ENCODE measurements at places on chromosomes 11 and 22.

- DNase-seq = no peak
Observed at GRCh38 chr11:94717667-94718066, 50.5 kb upstream of the AMOTL1 start.

DNA sequence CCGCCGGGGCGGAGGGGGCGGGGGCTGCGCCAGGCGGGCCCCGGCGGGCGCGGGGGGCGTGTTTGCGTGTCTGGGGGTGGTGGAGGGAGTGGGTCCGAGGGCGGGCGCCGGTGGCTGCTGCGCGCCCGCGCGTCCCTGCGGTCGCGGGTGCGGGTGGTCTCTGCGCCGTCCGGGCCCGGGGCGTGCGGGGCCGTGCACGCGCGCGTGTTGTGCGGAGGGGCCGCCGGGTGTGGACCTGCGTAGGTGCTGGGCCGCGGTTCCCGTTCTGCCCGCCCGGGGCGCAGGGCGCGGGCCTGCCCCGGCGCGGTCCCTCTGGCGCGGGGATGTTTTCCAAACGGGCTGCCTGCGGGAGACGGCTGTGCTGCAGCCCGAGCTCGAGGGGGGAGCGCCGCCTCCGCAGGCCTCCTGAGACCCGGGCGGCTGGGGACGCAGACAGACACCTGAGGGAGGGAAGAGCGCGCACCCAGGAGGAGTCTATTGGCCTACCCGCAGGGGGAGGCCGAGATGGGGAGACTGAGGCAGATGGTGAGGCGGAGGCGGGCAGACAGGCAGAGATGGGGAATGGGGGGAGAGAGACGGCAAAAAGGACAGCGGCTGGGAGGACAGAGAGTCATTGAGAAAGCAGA, 442 bp downstream of the PELI3 start:
- no peak for DNase-seq

DNA sequence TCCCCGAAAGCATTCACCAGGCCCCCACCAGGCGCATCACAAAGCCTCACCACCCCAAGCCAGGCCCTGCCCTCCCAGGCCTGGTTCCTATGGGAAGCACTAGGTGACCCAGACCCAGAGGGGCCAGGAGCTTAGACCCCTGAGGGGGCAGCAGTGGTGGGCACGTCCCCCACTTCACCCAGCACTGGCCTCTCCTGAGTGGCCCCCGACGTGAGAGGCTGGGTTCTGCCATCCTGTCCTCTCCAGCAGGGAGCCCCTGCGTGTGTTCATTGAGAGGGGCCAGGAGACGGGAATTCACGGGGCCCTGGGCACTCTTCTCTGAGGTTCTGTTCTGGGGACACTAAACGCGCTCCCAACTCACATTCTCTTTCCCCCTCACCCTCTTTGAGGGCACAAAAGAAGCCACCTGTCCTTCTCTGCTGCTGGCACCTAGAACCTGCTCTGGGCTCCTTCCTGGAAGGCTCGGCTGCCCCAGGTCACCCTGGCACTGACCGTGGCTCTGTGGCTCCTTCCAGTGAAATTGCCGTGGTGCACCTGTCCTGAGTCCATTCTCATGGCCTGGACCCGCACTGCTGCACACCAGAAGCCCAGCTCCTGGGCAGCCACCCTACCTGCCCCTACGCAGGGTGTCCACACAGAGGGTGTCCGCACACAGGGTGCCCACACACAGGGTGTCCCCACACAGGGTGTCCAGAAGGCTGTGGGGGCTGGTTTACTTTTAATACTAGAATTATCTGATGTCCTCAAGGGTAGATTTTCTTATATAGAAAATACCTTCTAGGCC, 12.2 kb downstream of the PTDSS2 start:
- DNase-seq = no peak

DNA sequence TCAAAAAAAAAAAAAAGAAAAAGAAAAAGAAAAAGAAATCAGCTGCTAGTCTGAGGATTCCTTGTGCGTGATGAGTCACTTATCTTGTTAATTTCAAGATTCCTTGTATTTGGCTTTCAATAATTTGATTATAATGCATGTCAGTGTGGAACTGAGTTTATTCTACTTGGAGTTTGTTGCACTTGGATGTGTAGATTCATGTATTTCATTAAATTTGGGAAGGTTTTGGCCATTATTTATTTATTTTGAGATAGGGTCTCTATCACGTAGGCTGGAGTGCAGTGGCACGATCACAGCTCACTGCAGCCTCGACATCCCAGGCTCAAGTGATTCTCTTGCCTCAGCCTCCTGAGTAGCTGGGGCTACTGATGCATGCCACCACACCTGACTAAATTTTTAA, 14.8 kb downstream of the WBP2NL start:
- DNase-seq = no peak

DNA sequence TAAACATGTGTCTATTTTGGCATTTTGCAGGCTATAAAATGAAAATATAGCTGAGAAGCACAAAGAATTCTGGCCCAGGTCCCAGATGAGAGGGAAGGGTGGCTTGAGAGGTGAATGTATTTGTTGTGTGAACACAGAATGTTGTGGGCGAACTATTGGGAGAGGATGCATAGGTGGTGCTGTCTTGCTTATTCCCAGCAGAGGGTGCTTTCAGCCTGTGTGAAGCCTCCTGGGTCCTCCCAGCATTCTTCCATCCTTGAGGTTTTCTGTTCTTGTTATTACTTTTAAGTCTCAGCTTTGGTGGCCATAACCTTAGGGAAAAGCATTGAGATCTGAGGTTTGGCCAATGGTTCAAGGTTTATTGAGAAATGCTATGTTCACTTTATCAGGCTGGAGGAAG, 108.7 kb upstream of the SNX19 start:
- no peak for DNase-seq

DNA sequence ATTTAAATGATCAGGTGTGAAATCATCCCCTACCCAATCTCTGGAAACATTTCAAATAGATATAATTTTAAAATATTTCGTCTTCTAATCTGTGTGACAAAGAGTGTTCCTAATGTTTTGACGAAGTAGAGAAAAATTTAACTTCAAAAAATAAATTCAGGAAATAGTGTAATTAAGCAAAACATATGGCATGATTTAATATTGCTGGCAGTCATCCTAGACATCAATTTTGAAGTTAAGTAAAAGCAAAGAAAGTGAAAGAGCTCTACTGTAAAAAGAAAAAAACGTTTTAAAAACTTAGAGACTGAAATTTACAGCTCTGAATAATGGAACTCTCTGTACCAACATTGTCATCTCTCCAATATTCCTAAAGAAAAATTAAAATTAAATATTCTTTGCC, 1062.3 kb downstream of the LRRC4C start:
- DNase-seq = no peak

GRCh38 chr11:75077316-75077715, 19.4 kb downstream of the OR2AT4 start:
- DNase-seq = no peak

DNA sequence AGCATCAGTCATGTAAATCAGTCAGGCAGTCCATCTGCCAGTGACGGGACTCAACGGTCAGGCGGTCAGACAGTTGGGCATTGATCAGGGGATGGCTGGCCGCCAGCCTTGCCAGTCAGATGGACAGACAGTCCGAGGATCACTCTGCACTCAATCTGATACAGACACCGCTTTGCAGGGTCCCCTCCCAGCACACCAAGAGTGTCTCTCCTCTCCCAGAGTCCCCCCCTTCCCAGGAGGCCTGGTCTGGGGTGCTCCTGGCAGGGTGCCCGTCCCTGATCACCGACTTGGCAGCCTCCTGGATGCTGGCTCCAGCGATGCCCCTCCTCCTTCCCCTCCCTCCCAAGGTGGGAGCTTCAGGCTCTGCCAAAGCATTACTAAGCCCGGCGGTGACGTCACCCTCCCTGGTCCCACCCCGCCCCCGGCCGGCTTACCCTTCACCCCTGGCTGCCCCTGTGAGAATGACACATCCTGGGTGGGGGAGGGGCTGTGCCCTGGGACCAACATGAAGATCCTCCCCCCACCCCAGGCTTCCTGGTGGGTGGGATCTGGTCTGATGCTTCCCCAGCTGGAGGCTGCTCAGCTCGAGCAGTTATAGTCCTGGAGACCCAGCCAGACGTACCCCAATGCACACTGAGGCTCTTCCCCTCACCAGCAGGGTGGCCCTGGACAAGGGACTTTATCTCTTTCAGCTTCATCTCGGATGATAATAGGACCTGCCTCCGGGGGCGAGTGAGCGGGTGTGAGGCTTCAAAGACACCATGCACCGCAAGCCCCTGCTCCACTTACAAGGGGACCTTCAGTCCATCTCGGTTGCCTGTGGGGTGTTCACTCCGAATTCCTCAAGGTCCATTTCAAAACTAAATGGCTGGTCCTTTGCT, 69.2 kb downstream of the CD82 start:
- peak; percentile 29 for DNase-seq

- no peak for DNase-seq
Observed at GRCh38 chr11:64759722-64760719, at the start of gene PYGM. Gene PYGM (minus strand): TSS chr11:64759974. CDS start chr11:64759898, 76 bp downstream.

DNA sequence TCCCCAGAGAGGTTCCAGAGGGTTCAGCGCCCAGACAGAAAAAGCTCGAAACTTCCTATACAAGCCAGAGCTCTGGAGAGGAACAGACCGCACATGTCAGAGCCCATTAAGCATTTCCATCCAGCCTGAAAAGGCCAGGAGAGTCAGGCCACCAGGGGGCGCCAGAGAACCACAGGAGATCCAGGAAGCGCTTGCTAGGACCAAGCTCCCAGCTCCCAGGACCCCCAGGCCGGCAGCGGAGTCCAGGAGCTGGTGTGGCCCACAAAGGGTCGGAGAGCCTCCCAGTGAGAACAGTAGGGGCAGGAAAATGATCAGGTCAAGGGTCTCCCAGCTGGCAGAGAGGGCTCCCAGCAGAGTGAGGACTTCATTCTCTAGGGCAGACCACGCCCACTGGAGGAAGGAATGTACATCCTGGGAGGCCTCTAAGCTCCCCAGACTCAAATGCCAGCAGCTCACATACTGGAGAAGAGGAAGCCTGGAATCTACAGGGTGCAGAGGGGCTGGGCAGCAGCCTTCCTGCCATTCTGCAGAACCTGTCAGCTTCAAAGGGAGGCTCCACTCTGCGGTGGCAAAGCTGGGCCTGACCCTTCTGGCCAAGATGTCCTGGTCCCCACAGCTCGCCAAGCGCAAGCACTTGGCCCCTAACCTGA, 2.1 kb upstream of the MEI1 start:
- peak; percentile 70 for DNase-seq

DNA sequence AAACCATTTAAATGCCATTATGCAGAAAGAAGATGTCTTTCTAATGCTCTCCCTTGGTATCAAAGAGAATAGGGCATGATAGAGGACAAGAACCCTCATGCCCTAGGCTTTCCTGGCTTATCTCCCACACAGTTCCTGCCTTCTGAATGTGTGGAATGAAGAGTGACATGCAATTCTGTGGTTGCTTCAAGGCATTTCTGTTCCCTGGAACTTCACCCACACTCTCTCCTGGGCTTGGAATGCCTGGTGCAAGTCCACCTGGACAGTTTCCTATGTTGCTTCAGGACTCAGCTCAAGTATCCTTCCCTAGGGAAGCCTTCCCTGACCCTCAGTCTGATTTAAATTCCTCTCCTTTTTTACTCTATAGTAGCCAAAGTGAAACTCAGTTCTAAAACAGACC, 53.8 kb upstream of the DRD2 start:
- DNase-seq = no peak

DNA sequence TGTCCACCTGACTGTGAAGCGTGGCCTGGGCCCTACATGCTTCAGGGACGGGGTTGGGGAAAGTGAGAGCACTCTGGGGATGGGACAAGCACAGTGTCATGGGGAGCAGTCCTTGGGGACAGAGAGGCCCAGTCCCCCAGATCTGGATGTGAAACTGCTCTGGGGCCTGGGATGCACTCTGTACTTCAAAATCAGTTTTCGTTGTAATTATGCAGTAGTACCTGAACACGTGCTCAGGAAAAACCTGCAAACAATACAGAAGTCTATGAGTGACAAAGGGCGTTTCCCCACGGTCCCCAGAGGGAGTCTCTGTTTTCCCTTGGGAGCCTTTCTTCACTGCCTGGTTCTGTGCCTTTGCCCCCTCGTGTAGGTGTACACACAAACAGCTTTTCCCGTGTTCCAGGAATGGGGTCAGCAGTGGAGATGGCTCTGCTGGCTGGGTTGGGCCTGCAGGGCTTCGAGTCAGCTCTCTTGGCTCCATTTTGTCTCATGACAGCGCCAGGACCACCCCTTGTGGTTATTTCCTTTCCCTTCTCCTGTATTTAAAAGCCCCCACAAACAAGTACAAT, 5.2 kb upstream of the TNFRSF13C start:
- DNase-seq = no peak

GRCh38 chr11:71999798-72000197, 1.1 kb downstream of the IL18BP start:
- DNase-seq = no peak

DNA sequence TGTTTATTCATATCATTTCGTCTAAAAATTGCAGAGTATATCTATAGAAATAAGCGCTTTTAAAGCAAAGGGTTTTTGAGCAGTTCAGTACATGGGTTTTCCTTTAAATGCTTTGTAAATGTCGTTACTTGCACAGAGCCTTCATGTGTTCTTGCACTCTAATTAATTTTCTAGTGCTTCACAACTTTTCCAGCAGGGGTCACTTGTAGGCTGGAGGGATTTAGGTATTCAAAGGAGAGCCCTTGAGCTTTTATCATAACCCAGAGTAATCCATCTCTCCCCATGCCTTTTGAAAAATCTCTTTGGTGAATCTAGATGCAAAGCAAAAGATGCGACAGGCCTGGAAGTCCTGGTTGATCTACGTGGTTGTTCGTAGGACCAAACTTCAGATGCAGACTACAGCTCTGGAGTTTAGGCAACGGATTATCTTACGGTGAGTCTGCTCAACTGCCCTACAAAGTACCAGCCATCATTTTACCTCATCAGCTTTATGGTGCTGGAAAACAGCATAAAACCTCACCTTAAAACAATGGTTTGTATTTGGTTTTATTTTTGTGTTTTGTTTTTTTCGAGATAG, 60.4 kb downstream of the SFI1 start:
- DNase-seq = no peak
